ENCODE measurements at places on chromosomes 12 and 14.

- peak; percentile 80 for DNase-seq
Measured at GRCh38 chr14:76151398-76152332, at the start of gene GPATCH2L. TSS of gene GPATCH2L (plus strand) at chr14:76151922. CDS start at chr14:76154364, 2,442 bp downstream.

- DNase-seq: peak; percentile 64
Measured at GRCh38 chr12:67415473-67415872, 146.3 kb downstream of the CAND1 start.

- peak; percentile 57 for DNase-seq
Measured at GRCh38 chr12:93645702-93646101, 31.5 kb upstream of the CRADD start.

DNA sequence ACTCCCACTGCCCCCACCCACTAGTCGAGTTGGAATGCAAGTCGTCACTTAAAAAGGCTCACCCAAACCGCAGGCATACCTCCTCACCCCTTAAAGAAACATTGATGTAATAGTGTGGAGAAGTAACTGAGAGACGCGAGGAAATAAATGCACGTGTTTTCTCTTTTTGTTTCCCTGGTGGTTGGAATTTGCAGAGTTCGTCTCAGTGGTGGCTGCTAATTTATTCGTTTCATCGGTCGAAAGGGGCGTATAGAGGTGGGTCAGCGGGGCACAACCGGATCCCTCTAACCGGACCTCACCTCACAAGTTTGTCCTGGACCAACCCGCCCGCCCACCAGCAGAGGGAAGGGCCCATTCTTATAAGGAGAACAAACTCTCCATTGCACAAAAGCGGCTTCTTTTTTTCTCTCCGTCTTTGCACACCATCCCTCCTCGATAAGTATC, 5.0 kb upstream of the NPAS3 start:
- peak; percentile 42 for DNase-seq

- peak; percentile 91 for DNase-seq
Measured at GRCh38 chr12:58916921-58917511, 3.3 kb downstream of the LRIG3 start.

- DNase-seq: no peak
Measured at GRCh38 chr12:52231305-52232202, 1.5 kb upstream of the KRT7 start.

DNA sequence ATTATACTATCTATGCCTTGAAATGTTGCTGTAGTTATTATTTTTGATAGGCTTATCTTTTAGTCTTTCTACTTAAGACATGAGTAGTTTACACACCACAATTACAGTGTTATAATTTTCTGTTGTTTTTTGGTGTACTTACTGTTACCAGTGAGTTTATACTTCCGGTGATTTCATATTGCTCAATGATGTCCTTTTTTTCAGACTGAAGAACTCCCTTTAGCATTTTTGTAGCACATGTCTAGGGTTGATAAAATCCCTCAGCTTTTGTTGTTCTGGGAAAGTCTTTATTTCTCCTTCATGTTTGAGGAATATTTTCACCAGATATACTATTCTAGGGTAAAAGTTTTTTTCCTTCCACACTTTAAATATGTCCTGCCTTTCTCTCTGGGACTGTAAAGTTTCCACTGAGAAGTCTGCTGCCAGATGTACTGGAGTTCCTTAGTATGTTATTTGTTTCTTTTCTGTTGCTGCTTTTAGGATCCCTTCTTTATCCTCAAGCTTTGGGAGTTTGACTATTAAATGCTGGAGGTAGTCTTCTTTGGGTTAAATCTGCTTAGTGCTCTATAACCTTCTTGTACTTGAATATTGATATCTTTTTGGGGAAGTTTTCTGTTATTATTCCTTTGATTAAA, 41.5 kb upstream of the FERMT2 start:
- no peak for DNase-seq

DNA sequence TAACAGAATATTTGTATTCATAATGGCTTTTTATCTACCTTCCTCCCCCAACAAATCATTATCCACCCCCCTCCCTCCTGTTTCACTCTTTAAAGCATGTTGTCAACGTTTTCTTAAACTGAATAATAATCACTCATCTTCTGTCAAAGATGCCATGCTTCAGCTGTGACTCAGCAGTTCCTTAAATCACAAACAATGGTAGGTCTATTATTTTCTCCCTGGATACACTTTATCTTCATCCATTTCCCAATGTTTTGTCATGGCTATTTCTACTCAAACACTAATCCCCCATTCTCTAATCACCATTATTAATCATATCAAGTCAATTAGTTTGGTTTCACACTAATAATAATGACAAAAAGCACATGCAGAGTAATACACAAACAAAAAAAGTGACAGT, 6.5 kb downstream of the CLEC12B start:
- peak; percentile 2 for DNase-seq

- DNase-seq: no peak
Measured at GRCh38 chr12:62622177-62622576, 155.6 kb downstream of the MON2 start.

- DNase-seq: no peak
Measured at GRCh38 chr12:30010071-30011052, 226.6 kb upstream of the TMTC1 start.

GRCh38 chr14:101504096-101504948, 57.0 kb upstream of the DIO3 start:
- no peak for DNase-seq

GRCh38 chr12:88876857-88877256, 296.6 kb upstream of the KITLG start:
- DNase-seq: peak; percentile 39

- no peak for DNase-seq
Measured at GRCh38 chr14:24990050-24990449, 59.9 kb downstream of the STXBP6 start.

- peak; percentile 11 for DNase-seq
Measured at GRCh38 chr12:108399514-108399913, 60.4 kb upstream of the CMKLR1 start.

- no peak for DNase-seq
Measured at GRCh38 chr14:60204843-60205774, 39.9 kb upstream of the DHRS7 start.

DNA sequence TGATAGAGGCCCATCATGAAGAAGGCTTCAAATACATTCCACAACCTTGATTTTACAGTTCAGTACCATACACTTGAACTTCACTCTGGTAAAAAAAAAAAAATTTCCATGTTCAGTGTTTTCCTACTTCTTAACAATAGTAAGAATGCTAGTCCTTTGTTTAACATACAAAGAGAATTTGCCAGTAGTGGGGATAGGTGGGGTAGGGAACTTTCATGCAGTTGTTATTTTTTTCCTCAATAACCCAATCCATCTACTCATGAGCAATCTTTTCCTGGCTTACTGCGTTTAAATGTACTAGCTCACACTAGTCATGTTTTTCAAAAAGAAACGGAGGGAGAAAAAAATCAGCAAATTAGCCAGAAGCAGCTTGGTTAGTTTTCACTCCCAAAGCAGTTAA, 206.1 kb downstream of the PRKD1 start:
- no peak for DNase-seq

DNA sequence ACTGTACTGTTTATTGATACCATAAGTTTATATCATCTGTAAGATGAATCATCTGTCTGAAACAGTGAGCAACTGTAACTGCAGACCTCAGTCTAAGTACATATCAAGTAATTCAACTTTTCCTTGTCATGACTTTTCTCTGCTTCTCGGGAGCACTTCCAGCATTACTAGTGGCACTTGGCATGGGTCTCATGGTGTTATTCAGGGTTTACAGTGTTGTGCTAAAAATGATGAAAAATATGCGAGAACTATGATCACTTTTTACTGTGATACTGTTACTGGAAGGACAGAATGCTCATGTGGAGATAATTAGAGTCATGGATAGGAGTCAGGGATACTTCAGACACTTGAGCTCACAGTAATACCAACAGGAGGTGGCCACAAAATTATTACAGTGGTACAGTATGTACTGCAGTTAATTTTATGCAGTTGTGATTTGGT, 8.3 kb downstream of the KTN1 start:
- DNase-seq: peak; percentile 66

- no peak for DNase-seq
Measured at GRCh38 chr12:31118347-31119191, 44.9 kb downstream of the DDX11 start.

DNA sequence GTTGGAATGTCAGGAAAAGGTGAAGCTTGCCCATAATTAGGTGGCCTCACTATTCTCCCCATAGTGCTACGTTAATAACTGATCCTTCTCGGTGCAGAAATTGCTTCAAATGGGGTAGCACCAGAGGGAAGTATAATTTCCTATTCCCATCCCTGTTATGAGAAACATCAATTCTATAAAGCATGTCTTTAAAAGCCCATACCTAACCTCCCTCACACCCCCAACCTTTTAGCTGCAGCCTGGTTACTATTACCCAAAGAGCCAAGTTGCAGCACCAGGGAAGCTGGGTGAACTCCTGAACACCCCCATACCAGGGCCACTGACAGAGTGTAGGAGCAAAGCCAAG, 15.2 kb downstream of the RBM23 start:
- DNase-seq: no peak

Data from fibroblast of mammary gland (primary cell).